ENCODE measurements at places on chromosomes 2 and 18.

GRCh38 chr18:7116001-7116730 lies 1.4 kb downstream of the LAMA1 start:
- DNase-seq: peak; percentile 46

- no peak for DNase-seq
Observed at GRCh38 chr18:78511666-78512601, 467.7 kb upstream of the SALL3 start.

- DNase-seq: no peak
Observed at GRCh38 chr2:179555691-179556283, 291.2 kb upstream of the SESTD1 start.

DNA sequence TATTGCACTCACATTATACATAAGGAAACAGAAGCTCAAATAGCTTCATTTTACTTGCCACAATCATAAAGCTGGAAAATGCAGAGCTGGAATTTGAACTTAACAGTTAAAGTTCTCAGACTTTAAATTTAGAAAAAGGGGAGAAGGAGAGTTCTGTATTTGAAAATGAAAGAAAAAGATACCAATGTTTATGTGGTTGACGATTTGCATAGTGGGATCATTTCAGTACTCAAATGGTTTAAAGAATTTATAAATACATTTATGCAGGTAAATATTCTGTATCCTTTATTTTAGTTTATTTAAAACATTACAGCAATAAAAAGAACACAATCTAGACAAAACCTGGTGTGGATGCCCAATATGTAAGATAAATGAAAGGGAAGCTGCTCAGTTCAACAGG lies 25.5 kb upstream of the STAT4 start:
- DNase-seq: no peak

DNA sequence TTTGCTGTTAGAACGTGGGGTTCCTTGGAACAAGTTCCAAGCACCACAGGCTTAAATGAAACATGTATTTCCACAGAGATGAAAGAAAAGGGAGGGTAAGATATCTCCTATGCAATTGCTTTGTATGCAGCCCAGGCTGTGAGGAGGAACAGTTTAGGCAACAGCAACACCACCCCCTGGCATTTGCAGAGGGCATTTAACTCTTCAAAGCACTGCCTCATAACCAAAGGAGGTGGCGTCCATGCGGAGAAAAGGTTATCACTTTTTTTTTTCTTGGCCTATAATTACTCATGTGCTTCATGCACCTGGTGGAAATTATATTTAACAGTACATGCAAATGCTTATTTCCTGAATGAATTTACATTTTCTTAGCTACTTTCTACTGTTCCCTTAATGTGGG lies 286.0 kb downstream of the LPIN1 start:
- DNase-seq: peak; percentile 68

GRCh38 chr2:74130211-74130995 lies 17.3 kb downstream of the BOLA3 start:
- DNase-seq: no peak

- DNase-seq: no peak
Observed at GRCh38 chr2:34570266-34570872, 971.3 kb upstream of the FAM98A start.

GRCh38 chr2:71544919-71545571 lies 91.7 kb downstream of the DYSF start:
- DNase-seq: no peak

GRCh38 chr18:45976566-45976965 lies 9.4 kb upstream of the EPG5 start:
- no peak for DNase-seq

DNA sequence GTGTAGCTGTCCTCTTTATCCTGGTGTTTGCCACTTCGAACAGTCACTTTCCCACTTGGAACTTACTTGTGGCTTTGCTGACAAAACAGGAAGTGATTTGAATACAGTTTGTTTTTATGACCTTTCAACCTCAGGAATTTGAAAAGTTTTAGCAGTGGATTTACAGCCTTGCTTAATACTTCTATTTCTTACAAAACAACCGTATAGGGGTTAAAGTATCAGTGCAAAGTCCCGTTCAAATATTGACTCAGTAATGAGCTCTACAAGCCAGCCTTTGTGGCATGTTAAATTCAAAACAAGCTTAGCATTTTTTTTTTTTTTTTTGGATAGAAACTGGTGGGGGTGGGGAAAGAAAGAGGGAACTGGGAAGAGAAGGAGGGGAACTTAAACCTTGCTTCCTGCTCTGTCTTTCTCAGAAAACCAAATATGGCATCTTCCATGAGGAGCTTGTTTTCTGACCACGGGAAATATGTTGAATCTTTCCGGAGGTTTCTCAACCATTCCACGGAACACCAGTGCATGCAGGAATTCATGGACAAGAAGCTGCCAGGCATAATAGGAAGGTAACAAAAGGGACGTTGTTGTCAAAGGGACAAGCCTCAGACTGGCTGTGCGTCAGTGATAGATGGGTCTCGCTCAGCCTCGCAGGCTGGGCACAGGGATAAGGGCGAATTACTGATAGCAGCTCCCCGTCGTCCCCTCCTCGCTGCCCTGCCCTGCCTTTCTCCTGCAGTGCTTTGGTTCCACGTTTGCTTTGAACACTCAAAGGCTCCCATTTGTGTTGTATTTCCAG lies at the start of gene HNMT:
Gene HNMT, plus strand, starts transcription at position 408 of the 793 bp plus-strand sequence. Its CDS starts 19 bp downstream, at position 427.
- no peak for DNase-seq

DNA sequence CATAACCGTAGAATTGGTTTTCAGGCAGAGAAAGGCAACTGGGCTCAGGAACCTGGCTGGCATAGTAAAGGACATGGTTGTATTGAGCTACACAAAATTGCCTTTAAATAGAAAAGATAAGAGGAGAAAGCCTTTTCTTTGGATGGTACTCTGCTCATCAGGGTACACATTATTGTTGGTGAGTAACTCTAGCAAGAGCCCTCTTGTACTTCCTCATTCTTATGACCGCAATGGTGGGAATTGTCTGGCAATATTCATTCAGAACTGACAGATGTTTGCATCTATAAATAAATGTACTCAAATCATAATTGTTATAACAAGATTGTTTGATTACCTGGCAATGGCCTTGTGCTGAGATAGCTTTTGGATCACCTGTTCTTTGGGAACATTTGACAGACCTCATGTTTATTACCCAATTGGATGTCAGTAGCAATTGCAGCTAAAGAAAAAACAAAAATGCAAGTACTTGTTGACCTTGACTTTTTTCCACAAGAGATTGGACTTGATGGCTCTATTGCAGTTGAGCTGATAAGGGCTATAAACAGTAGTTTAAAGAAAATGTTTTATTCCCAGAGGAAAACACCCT lies 43.9 kb downstream of the MEIS1 start:
- peak; percentile 15 for DNase-seq

DNA sequence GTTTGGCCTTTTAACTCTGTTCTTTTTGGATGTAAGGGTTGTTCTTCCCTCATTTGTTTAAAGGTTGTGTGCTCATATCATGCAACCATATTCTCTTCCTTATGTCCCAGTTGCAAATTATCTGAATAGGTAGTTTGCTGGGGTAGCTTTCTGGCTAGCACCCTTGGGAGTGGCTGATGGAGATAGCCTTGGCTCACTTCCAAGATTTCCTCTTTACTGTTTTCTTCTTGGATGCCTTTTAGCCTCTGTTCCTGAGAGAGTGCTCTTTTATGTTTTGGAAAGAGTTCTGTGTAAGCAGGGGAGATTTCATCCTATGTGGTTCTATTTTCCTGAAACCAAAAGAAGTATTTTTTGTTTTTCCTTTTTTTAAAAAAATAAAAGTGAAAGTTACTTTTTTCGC lies 25.4 kb downstream of the USP14 start:
- DNase-seq: peak; percentile 23

DNA sequence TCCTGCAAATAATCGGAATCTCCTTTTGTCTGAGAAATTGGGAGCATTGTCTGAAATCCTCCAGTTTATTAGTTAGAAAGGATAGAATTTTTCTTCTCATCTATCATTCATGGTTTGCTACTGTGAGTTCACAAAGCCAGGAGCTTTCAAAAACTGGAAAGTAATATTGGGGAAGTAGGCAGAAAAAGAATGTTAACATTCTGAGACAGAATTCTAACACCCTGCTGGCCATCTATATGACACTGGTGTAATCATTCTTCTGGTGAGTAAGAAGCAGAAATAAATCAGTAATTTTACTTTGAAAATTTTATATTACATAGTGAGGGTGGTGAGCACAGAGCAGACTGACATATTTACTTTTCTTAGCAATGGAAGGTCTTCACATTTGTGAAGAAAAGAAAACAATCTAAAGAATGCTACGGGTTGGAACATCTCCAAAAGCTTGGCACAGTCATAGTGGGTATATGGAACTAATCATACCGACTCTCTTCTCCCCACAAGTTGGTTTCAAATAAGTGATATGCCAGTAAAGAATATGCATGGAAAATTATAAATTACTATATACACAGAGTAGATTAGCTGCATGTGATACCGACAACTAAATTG lies 344.9 kb downstream of the LPIN1 start:
- no peak for DNase-seq

DNA sequence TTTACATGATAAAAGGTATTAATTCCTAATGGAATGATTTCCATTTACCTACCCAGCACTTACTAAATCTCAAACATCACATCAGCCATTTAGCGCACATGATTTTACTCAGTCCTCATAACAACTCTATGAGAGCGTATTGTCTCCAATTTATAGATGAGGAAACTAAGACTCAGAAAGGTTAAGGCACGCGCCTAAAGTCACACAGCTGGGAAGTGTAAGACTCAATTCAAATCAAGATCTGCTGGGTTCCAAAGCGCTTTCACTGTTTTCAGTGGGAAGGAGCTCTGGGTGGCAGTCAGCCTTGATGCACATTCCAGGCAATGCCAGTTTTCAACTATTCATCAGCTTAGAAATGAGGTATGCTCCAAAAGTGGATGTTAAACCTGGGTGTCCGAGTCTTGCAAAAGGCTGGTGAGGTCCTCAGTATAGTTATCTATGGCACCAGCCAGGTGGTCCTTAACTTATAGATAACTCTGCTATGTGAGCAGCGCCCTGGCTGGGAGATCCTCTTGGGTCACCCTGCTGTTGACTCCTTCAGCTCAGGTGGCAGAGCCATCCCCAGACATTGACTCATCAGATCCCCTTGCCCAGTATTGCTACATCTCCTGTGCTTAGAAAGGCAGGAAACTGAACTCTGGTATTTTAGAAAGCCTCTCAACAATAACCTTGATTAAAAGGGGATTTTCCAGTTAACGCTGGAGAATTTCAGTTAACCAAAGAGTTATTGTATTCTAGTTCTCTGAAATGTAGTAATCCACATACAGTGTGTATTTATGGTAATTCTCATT lies 47.1 kb downstream of the SLC4A1AP start:
- DNase-seq: no peak

- DNase-seq: no peak
Observed at GRCh38 chr2:222447131-222447530, 22.8 kb downstream of the SGPP2 start.

DNA sequence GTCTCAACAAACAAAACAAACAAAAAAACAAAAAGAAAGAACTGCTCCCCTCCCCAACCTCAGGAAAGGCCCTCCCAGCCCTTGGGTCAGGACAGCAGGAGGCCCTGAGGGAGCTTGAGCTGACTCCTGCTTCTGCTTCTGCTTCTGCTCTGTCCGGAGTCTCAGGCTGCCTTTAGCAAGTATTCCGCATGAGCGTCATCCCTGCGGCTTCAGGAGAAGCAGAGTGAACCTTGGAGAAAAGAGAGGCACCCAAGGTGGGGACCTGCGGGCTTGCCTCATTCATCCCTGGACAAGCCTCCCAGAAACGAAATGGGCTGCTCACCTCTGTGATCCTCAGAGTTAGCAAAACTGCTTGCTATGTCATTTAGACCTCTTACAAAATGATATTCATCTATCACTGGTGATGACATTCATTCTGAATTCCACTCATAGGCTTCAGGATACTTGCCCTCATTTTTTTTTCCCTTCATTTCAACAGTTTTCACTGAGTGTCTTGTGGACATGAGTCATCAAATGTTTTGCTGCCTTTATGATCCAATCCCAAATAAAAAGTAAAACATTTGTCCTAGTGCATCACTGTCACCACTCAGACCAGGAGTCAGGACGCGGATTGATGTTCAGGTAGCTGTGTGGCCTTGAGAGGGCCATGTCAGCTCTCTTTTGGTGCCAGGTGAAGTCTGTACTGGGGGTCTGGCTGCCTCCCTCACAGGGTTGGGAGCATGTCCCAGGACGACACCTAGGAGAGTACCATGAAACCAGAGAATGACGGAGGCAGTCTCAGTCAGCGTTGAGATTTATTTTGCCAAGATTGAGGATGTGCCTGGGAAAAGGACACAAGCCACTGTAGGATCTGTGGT lies 51.7 kb downstream of the IMPA2 start:
- no peak for DNase-seq

- DNase-seq: no peak
Observed at GRCh38 chr2:35082072-35082471, 1273.5 kb upstream of the CRIM1 start.

DNA sequence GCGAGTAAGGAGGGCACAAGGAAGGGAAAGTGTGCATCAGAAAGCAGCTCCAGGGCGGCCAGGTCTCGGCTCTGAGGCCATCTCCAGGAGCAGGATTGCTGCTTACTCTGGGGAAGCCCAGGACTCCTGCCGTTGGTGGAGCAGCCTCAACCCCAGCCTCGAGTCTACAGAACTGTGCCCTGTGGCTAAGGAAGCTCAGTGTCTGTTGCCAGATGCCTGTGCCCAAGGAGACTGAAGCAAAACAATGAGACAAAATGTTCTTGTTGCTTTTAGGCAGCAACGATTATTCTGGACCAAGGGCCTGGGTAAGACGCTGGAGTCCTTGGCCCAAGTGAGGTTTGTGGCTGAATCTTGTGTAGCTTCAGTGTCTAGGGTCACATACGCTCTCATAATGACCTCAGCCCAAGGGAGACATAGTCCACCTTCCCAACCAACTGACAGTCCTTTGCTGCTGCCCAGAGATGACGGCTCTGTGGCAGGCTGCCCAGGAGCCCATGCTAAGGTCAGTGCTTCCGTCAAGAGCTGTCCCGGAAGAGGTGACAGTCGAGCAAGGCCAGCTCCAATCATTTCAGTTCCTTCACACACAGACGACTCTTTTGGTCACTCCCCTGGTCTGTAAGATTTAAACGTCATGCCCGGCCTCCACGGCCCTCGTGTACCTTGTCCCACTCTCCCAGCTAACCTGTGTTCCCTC lies 223.8 kb downstream of the TTC32 start:
- DNase-seq: no peak

- DNase-seq: no peak
Observed at GRCh38 chr2:119049968-119050704, 108.1 kb downstream of the MARCO start.

- DNase-seq: no peak
Observed at GRCh38 chr2:209762563-209762962, 9.1 kb upstream of the UNC80 start.

GRCh38 chr2:26463244-26464192 lies 14.4 kb downstream of the OTOF start:
- no peak for DNase-seq

GRCh38 chr2:122639711-122640110 lies 884.3 kb downstream of the TSN start:
- no peak for DNase-seq

- DNase-seq: no peak
Observed at GRCh38 chr2:210003359-210003758, 921 bp downstream of the RPE start.
